ENCODE measurements at places on chromosomes 4 and X.

DNA sequence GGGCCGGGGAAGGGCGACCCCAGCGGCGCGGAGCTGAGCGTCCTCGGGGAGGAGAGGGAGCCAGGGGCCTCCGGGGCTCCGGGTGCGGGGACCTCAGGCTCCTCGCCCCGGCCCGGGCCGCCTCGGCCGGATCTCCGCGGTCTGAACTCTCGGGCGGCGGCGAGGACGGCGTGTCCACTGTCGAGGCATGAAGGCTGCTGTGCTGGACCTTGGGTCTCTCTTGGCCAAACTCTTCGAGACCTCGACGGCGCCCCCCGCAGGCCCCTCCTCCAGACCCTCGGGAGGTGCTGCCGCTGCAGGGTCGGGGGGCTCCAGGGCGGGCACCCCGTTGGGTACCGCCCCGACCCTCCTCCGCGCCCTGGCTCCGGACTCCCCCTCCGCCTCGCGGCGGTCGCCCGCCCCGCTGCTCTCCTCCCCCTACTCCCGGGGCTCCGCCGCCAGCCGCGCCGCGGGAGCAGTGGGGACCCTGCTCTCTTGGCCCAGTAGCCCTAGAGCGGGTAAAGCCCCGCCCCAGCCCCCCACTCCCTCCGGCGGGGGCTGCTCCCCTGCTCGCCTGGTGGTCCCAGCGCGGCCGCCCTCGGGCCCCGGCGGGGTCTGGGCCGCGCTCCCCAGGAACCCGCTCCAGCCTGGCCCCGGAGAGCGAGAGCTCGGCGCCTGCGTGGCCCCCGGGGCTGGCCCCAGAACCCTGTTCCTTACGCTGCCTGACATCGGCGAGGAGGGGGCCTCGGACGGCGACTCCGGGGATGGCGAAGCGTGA, 564 bp downstream of the FAM149A start:
- DNase-seq, result no peak

DNA sequence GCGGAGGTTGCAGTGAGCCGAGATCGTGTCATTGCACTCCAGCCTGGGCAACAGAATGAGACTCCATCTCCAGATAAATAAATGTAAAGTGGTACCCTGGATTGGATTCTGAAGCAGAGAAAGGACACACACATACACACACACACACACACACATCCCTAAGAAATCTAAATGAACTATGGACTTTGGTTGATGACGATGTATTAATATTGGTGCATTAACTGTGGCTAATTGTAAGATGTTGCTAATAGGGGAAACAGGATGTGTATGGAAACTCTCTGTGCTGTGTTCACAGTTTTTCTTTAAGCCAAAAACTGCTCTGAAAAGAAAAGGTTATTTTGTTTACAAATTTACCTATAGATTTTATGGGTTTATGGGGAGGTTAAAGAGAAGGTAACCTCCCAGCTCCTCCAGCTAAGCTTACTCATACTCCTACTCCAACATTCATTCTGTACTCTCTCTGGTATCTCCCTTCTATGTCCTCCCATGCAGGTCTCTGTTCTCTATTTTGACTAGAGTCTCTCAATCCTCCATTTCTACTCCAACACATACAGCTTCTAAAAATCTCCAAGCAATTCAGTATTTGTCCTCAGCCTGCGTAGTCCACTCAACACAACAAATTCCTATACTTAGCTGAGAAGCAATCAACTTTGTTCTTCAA, 46.5 kb upstream of the RELL1 start:
- no peak for DNase-seq

DNA sequence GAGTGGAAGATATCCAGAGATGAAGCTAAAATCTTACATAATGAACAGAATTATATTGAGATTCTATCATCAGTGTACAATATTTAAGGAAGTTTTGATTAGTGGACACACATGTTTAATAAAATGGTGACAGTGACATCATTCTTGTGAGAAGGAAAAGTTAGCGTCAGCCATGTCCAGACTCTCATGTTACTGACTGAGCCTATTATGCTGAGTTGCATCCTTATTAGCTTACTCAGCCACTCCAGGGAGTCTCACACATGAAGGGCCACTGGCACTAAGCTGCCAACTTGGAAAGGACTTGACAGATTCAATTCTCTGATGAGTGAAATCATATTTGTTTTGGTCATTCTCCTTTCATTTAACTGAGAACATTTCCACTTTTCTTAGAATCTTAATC, 170.6 kb downstream of the BANK1 start:
- no peak for DNase-seq

DNA sequence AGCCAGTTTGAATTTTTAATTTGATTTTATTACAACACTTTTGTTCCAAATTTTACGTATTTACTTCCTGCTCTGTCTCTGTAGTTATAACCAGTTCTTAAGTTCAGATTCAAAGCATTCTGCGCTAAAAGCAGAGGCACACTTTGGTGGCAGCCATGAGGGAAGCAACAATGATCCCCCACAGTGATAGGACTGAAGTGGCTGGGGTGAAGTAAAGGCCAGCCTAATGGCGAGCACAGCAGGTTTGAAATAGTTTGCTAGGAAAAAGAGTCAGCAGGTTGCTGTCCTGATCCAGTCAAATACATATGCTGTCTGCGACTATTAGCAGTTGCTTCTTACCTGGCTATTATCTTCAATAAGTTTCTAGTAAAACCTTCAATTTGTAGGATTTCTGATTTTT, 176.3 kb downstream of the RPA4 start:
- no peak for DNase-seq

DNA sequence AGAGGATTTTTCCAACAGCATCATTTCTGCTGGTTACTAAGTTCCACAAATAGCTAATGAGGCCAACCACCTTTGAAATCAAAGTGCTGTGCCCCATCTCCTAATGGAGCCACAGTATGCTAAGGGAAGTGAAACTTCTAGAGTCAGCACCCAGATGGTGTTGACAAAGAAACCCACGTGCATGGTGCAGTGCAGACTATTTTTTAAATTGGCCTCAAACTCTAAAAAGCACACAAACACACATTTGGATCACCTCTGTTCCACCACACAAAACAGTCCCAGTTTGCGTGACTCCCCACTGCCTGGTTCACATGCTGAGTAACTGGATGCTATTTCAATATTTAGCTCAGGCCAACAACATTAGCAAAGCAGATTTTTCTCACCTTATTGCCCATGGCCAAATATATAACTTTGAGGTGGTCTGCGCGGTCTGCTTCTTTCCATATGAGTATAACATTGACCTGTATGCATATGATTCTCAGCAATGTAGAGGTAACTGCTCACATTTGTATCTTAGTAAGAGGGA, 69.9 kb downstream of the AMELX start:
- DNase-seq, result no peak

DNA sequence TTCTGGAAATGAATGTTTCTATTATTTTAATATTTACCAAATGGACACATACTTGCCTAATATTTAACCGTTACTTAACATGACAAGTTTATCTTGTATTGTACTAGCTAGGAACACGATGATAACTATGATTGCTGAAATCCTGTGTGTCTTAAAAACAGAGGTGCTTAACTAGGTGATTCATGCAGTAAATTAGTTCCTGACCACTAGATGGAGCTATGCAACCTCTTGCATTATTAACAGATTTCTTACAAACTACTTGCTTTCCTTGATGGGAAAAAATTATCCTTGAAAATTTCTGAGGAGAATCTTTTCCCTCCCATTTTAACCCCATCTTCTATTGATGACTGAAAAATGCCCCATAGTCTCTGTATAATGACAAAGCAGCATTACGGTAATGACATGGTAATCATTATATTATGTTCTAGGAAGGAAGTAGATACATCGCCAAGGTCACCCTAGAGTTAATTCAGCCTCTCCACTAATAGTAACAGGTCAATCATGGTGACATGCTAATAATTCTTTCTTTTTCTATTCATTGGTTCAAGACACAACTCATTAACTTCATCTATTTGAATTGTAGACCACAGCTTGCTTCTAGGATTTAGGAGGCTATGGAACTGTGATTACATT, 844.2 kb downstream of the RAPGEF2 start:
- no peak for DNase-seq

GRCh38 chr4:112973750-112974251, 75.7 kb upstream of the ANK2 start:
- DNase-seq, result no peak

DNA sequence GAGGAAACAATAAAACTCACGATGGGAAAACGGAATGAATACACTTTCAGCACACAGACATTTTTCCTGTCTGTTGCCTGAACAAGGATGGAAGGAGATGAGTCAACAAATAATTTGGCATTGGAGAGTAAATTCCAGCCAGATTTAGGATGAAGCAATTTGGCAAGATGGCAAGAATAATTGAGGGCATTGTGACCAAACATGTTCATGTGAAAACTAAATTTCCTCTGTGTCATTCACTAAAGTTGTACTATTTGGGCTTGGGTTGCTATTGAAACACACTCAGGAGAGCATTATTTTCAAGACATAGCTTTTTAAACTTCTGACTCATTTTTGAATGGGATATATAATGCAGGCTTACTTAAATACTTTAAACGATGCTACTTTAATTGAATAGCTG, 1614.4 kb downstream of the PCDH19 start:
- no peak for DNase-seq

DNA sequence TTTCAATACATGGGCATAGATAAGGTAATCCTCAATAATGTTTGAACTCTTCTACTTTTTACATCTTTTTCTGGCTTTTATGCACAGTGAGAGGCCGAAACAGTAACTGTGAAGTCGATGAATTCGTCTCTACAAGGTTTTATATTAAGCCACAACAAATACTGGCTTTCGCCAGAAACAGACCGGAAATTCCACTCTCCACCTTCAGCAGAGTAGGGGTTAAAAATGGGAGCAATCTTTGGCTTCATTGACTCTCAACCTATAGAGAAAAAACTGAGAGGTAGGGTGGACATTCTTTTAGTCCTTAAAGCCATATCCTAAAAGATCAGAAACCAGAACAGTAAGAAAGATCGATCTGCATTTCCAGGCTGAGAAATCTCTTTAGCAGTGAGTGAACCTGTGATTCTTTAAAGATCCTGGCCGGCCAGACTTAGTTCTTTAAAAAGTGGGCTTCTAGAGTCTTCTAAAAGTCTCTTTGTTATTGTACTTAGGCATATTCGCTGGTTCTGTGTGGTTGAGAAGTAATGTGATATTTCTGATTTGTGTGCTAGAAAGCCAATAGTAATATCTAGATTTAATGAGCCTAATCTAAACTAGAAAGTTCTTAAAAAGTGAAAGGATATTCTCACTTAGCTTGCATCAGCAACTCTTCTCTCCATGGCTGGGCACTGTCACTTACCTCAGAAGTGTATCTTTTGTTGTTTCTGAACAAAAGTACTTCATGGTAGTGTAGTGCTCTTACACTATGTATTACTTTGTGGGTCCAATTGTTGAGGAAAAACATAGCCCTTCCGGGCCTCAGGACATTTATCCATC, 2.0 kb downstream of the HSPA4L start:
- no peak for DNase-seq

DNA sequence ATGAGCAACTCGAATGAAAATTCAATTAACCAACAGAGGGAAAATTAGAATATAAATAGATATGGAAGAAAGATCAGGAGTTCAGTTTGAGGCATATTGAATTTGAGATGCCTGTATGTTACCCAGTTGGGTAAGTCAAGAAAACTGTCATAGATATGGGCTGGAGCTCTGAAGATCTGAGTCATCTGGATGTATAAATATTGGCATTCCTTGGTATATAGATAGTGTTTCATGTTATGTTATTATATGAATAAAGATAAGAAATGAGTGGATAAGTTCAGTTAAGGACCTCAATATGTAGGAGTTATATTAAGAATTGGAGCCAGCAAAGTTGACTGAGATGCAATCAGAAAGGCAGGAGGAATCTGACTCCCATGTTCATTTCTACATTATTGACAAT, 543.6 kb upstream of the SMIM31 start:
- no peak for DNase-seq

DNA sequence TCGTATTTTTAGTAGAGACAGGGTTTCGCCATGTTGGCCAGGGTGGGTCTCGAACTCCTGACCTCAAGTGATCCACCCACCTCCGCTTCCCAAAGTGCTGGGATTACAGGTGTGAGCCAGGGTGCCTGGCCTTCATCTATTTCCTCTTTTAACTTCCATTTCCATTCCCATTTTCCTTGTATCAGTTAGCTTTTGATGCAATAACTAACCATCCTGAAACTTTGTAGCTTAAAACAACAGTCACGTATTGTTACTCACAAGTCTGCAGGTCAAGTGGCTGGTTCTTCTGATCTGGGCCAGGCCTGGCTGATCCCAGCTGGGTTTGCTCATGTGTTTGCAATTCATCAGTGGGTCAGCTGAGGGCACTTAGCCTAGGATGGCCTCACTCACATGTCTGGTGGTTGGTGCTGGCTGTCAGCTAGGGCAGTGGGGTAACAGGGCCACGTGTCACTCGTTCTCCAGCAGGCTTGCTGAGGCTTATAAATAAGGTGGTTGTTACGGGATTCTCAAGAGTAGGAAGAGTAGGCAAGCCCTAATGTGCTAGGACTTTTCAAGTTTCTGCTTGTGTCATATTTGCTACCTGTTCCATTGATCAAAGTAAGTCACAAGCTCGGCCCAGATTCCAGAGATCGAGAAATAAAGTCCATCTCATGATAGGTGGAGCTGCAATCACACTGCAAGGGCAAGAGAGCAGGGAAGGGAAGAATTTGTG, 88.2 kb downstream of the SOWAHB start:
- DNase-seq, result no peak

DNA sequence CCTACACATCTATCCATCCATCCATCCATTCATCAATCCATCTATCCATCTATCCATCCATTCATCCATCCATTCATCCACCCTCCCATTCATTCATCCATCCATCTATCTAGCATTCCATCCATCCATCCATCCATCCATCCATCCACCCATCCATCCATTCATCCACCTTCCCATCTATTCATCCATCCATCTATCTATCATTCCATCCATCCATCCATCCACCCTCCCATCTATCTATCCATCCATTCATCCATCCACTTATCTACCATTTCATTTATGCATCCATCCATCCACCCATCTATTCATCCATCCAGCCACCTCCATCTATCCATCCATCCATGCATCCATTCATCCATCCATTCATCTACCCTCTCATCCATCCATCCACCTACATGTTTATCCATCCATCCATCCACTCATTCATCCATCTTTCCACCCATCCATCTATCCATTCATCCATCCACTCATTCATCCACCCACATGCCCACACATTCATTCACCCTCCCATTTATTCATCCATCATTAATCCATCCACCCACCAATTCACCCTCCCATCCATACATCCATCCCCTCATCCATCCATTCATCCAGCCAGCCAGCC, 258.5 kb downstream of the CRLF2 start:
- no peak for DNase-seq

GRCh38 chr4:42612898-42613297, 44.0 kb downstream of the ATP8A1 start:
- no peak for DNase-seq
